Right hindlimb (tissue), 1 donor: ENCODE measurements at places on chromosomes 4 and X.

- no peak for DNase-seq
Measured at GRCh38 chrX:34764852-34765361, 107.8 kb upstream of the TMEM47 start.

- DNase-seq: no peak
Measured at GRCh38 chr4:109589605-109590004, 29.6 kb downstream of the MCUB start.

- DNase-seq: no peak
Measured at GRCh38 chr4:141782205-141782604, 145.8 kb downstream of the IL15 start.

DNA sequence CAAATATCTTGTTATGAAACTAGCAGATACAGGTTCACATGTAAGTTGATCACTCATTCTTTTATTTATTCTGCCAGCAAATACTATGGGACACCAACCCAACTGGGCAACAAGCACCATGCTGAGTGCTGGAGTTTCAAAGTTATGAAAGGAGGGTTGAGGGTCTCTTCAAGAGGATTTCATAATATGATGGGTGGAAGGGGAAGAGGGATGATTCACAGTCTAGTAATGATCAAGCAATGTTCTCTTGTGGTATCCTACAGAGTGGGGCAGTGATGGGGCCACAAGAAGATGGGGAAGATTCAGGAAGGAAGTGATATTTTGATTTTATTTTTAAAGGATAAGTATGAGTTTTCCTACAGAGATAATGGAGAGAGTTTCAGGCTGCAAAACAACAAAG, 46.2 kb upstream of the TXK start:
- DNase-seq: no peak

DNA sequence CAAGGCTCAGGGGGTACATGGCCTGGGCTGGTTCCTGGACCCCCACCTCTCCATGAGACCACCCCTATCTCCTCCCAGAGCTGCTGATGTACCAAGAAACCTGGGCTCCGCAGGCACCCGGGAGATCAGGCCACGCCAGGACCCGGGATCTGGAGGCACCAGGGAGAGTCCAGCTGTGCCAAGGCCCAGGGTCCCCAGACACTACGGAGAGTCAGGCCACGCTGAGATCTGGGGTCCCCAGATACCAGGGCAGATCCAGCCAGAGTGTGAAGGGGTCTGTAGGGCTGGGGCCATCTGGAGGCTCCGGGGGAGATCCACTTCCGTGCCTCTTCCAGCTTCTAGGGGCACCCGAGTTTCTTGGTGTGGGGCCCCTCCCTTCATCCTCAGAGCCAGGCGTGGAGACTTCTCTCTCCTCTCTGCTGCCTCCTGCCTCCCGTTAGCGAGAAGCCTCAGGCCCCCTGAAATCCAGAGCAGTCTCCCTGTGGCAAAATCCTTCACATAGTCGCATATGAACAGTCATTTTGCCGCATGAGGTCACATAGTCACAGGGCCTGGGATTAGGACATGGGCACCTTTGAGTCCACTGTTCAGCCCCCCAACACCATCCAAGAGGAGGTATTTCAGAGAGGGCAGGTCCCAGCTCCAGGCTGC, 9.7 kb downstream of the ABLIM2 start:
- no peak for DNase-seq

- no peak for DNase-seq
Measured at GRCh38 chr4:157217708-157218107, 2.8 kb upstream of the GRIA2 start.

- no peak for DNase-seq
Measured at GRCh38 chrX:33188881-33189280, 22.5 kb downstream of the DMD start.

- DNase-seq: no peak
Measured at GRCh38 chr4:39466747-39467146, 7.9 kb downstream of the LIAS start.

GRCh38 chrX:22855693-22856092, 144.1 kb upstream of the DDX53 start:
- no peak for DNase-seq

DNA sequence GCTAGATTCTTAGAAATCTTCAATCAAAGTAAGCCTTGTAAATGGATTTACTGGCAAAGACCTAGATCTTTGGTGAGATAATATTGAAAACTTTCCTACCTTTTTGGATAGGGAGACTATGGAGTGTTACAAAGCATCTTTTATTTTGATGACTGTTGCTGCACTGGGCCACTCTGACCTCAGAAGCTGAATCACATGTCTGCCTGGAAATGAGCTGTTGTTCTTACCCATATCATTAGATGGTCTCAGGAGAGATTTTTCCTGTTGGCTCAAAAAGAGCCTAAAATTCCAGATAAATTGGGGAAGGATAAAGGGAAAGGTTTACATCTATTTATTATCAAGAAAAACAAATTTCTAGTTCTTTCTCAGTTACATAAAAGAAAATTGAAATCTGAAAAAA, 127.5 kb upstream of the BMP3 start:
- no peak for DNase-seq

- no peak for DNase-seq
Measured at GRCh38 chrX:39427906-39428305, 626.6 kb downstream of the MID1IP1 start.

DNA sequence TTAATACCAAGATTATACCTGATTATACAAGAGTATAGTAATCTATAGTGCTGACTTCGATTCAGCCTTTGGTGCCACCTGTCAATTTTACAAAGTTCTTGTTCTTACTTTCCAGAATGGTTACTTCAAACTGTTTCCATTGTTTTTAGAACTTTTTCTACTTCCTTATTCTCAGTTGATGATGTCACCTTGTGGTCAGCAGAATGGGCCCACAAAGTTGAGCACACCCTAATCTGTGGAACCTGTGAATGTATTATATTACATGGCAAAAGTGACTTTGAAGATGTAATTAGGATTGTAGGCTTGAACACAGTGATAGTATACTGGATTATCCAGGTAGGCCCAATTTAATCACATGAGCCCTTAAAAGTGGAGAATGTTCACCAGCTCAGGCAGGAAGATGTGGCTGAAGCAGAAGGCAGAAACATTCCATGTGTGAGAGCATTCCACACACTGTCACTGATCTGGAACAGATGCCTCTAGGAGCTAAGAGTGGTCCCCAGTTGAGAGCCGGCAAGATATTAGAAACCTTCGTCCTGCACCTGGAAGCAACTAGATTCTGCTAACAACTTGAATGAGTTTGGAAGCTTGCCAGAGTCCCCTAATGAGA, 6.3 kb upstream of the SGMS2 start:
- DNase-seq: no peak

GRCh38 chrX:120287513-120288112, 23.6 kb downstream of the TMEM255A start:
- no peak for DNase-seq

GRCh38 chr4:627347-628125, 2.2 kb downstream of the PDE6B start:
- DNase-seq: no peak

GRCh38 chr4:89800012-89800516, 36.9 kb downstream of the SNCA start:
- DNase-seq: no peak

- no peak for DNase-seq
Measured at GRCh38 chr4:71268166-71268565, 70.7 kb upstream of the SLC4A4 start.

- DNase-seq: peak; percentile 52
Measured at GRCh38 chrX:130916636-130917422, 13.8 kb upstream of the ENOX2 start.

DNA sequence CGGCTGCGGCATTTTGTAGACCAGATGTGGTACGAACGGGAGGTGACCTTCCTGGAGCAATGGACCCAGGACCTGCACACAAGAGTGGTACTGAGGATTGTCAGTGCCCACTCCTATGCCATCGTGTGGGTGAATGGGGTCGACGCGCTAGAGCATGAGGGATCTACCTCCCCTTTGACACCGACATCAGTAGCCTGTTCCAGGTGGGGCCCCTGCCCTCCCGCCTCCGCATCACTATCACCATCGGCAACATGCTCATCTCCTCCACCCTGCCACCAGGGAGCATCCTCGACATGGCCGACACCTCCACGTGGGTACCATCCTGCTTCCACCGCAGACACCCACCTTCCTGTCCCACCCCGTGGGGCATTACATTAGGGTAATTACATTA, 46.2 kb downstream of the SMARCA5 start:
- no peak for DNase-seq

DNA sequence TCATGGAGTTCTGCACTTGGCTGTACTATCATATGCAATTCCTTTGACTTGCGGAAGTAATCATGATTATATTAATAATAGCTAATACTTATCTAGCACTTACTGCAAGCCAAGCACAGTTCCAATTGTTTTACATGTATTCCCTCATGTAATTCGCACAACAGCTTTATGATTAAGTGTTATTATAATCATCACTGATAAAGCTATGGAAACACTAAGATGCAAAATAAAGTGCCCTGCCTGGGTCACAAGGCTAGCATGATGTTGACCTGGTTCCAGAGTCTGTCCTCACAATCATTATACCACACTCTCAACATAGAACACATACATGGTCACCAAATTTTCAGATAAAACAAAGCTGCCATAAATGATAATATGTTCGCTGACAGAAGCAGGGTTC, 234.6 kb downstream of the FMR1NB start:
- DNase-seq: no peak

- no peak for DNase-seq
Measured at GRCh38 chr4:184856277-184856609, 30.5 kb upstream of the ACSL1 start.

DNA sequence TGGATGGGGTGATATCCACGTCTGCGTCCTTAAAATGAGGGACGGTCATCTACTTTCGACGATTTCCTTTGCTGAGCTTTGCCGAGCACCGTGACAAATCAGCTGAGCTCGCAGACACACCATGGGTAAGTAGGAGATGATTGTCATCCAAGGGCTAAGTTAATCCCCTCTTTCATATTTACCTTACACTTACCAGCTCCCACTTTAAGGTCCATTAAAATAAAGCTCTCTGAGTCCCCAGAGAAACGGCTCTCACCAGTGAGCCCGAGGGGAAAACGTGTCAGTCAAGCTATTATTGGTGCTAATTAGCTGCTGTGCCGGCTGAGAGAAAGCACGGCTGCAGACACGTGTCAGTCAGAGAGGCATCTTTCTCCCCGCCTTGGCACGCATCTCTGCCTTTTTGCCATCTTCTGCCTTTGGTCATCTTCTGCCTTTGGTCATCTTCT, 72.2 kb downstream of the CRLF2 start:
- no peak for DNase-seq

- DNase-seq: peak; percentile 40
Measured at GRCh38 chrX:118495958-118496762, 545 bp downstream of the DOCK11 start.

GRCh38 chr4:119690871-119691270, 62.3 kb upstream of the PDE5A start:
- no peak for DNase-seq

- DNase-seq: no peak
Measured at GRCh38 chr4:138816875-138817274, 198.7 kb upstream of the NOCT start.

DNA sequence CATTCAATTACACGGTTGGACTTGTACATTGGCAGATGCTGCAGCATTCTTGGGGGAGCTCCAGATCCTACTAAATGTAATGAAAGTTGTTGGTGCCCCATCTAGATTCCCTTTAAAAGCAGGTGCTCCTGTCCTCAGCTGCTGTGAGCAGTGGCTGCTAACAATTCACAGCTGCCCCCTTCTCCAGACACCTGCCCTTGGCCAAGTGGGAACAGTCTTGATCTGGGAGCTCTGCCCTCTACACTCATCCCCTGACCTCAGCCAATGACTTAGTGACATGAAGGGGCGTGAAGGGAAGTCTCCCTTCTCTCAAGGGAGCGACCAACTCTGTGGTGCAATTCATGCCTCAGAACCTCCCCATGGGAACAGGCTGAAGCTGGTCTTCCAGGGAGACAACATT, 125.7 kb downstream of the EIF4E start:
- DNase-seq: no peak

- DNase-seq: peak; percentile 88
Measured at GRCh38 chrX:103254921-103255493, at the start of gene TCEAL8. Gene TCEAL8 (minus strand): TSS chrX:103255155. CDS start chrX:103253979, 1,176 bp downstream.

DNA sequence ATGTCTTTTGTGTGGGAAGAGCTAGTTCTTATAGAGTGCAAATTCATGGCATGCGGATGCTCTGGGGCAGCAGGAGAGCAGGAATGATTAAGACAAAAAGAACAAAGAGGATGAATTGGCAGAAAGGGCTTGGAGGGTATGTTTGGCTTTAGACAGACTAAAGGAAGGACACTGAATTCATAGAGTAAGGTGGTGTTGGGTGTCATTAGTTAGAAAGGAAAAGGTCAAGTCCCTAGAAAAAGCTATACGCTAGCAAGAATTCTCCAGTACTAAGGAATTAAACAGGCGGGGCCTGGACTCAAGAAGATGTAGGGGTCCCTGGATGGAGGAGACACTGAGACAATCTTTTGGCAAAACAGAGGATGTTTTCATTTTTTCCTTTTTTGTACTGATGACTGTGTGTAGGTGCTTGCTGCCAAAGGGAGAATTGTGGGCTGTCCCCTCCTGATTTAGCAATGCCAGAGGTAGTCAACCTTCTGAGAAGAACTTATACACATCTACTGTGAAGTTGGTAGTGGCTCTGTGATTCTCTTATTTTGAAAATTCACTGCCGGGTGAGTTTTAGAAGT, 391.0 kb downstream of the SPRY1 start:
- DNase-seq: peak; percentile 20

DNA sequence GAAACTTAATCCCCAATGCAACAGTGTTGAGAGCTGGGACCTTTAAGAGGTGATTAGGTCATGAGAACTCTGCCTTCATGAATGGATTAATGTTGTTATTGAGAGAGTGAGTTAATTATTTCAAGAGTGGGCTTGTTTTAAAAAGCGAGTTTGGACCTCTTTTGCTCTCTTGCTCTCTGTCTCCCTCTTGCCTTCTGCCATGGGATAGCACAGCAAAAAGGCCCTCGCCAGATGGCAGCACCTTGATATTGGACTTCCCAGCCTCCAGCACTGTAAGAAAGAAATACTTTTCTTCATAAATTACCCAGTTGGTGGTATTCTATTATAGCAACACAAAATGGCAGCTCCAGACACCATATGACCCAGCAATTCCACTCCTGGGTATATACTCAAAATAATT, 7.0 kb upstream of the ATP6AP2 start:
- no peak for DNase-seq

DNA sequence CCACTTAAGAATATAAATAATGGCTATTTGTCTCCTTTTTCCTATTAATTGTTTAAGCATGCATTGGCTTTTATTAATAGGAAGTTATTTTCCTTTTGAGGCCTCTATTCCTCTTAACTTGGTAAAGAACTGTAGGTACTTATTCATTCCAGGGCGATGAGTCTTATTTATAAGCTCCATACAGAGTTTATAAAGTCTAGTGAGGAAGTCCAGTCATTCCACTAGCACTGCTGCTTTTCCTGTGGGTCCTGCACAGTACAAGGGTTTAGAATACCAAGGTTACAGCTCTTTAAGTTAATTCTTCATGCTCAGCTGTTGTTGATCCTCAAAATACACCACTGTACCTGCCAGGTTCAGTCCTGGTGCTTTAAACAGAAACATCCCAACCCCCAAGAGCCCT, 28.5 kb upstream of the WNK3 start:
- no peak for DNase-seq

- no peak for DNase-seq
Measured at GRCh38 chr4:158895797-158896576, 127.2 kb downstream of the FNIP2 start.
